ENCODE measurements at places on chromosomes 12 and 14. TPM values are rescaled to one million over a fixed set of nuclear protein-coding genes. Genes with fewer than 3 reads are reported as not detected.

Gene KRT76
- not detected for total RNA-seq

Gene BDKRB2
- total RNA-seq: 8.4 TPM

Gene CCDC197
- total RNA-seq: not detected

Gene KSR2
- total RNA-seq: under 0.01 TPM
